ENCODE measurements at places on chromosomes 16 and 17.

GRCh38 chr17:69870751-69871199 is 204.2 kb upstream of the KCNJ16 start:
- peak; percentile 71 for DNase-seq

- no peak for DNase-seq
These were observed 112.3 kb upstream of the PMFBP1 start for GRCh38 chr16:72284042-72284789.

DNA sequence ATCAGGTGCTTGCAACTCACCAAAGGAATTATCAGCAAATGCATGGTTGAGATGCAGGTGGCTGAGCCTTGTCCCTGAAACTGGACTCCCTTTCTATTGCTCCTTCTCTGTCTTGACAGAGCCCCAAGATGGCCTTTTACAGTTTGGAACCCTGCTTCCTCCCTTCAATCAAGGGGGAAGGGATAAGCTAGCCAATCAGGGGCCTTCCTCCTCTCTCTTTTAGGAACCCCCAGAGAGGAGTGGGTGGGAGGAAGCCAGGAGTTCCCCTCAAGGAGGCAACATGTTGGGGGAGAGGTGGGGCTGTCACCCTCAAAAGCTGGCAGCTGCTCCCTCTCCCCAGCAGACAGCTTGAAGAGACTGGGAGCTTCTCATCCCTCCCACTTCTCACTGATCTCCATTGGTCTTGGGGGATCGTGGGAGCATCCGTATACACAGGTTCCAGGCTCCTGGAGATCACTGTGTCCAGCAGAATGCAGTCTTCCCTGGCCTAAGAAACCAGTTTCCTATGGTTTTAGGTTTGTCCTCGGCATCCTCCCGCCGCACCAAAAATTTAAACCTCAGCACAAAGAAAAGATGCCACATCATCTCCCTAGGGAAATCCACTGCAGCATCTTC is 7.2 kb downstream of the RASL10B start:
- DNase-seq = no peak

DNA sequence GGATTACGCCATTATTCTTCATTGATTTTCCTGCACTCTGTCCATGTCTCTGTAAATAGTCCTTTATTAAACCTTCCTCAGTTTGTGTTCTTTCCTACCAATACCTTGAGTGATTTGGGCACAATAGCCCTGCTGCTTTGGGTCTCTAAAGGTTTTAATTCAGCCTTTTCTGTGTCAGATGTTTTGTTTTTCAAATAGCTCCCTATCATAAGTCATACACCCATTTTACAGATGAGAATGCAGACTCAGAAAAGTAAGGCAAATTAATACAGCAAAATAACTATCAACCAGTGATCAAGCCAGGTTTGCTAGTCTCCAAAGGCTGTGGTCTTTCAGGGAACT is 25.0 kb upstream of the KPNB1 start:
- no peak for DNase-seq

DNA sequence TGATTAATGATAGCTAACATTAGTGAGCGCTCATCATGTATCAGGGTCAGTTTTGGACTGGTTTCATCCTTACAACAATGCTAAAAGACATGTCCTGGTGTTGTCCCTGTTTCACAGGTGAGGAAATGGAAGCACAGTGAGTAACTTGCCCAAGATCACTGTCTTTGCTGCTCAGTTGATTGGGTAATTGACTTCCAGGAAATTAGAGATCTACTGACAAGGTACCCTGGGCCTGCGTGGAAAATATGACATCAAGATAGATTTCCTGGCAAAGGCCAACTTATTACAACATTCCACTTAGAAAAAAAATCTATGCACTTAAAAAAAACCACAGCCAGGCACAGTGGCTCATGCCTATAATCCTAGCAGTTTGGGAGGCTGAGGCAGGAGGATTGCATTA is 96.3 kb downstream of the CYLD start:
- no peak for DNase-seq

- no peak for DNase-seq
These were observed 131.9 kb downstream of the NPIPB5 start for GRCh38 chr16:22642416-22643088.

- no peak for DNase-seq
These were observed 5.9 kb upstream of the ARMC7 start for GRCh38 chr17:75103601-75104554.

- DNase-seq = no peak
These were observed 8.6 kb upstream of the TEX19 start for GRCh38 chr17:82350182-82351030.

GRCh38 chr16:82182266-82183003 is 12.4 kb upstream of the MPHOSPH6 start:
- DNase-seq = no peak

- DNase-seq = peak; percentile 86
These were observed 33.9 kb upstream of the CLEC18B start for GRCh38 chr16:74455213-74455612.

GRCh38 chr16:19578378-19578971 is 23.0 kb downstream of the VPS35L start:
- peak; percentile 58 for DNase-seq

GRCh38 chr17:33137426-33137825 is 145.8 kb downstream of the SPACA3 start:
- DNase-seq = no peak

- peak; percentile 55 for DNase-seq
These were observed 36.2 kb downstream of the RGS9 start for GRCh38 chr17:65173284-65173793.

GRCh38 chr17:4162775-4163466 is 19.9 kb downstream of the CYB5D2 start:
- DNase-seq = no peak

GRCh38 chr17:70310221-70310672 is 140.9 kb downstream of the KCNJ2 start:
- DNase-seq = peak; percentile 74

GRCh38 chr16:75081179-75081859 is 35.3 kb downstream of the LDHD start:
- DNase-seq = no peak

DNA sequence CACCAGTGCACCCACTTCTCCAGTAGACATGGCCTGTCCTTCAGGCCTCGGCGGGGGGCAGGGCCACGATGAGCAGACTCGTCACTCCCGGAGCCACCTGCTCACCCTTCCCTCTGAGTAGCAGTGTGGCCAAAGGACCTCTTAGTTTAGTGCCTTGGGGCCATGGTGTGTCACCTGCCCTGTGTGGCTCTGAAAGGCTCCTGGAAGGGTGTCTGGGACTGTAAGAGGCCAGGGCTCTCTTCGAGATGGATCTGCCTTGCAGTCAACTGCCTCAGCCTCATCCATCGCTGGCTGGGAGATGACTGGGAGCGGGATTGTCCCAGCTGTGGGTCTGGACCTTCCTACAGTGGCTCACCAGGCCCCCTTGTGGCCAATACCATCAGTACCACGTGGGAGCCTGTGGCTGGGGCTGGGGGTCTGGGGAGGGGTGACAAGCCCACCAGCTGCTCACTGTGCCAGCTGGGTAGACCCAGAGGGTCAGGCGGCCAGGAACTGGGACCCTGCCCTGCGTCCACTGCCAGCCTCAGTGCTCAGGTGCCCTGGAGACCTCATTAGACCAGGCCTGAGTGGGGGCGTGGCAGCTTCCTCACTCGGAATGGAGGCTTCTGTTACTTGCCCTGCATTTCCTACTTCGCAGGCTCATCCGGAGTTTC is 133.4 kb downstream of the OR1D5 start:
- no peak for DNase-seq

GRCh38 chr17:17354560-17355349 is 51.6 kb downstream of the NT5M start:
- DNase-seq = peak; percentile 60

DNA sequence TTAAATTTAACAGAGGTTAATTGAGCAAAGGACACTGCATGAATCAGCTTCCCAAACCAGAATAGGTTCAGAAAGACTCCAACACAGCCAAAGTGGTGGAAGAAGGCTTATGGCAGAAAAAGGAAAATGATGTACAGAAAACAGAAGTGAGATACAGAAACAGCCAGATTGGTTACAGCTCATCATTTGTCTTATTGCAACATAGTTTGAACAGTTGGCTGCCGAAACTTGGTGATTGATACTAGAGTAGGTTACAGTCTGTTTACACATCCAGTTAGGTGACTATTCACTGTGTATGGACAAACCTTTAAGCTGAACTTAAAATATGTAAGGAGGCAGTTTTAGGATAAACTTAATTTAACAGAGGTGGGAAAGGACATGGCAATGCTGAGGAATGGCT is 18.3 kb downstream of the TMEM100 start:
- DNase-seq = no peak

- peak; percentile 81 for DNase-seq
These were observed 23.4 kb upstream of the METRNL start for GRCh38 chr17:83055911-83056582.

GRCh38 chr17:27904534-27905446 is 11.6 kb upstream of the LYRM9 start:
- DNase-seq = no peak

DNA sequence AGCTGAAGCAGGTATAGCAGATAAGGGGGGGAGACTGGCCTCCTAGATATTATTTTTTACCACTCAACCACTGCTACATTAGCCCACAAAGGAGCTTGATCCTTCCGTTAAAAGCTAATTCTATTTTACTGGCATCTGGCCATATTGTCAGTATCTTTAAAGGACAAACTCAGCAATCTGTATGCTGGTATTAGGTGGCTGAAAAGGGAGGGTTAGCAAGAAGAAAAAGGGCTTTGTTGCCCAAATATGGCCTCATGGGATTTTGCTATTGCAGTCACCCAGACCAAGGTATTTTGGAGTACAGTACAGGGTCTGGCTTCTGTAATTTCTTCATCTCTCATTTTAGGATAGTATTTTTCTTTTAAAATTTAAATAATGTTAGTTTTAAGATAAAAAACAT is 14.4 kb downstream of the RFWD3 start:
- no peak for DNase-seq

GRCh38 chr17:57152967-57153528 is 68.0 kb downstream of the AKAP1 start:
- DNase-seq = no peak

- DNase-seq = no peak
These were observed 23.6 kb upstream of the ENPP7 start for GRCh38 chr17:79706931-79707850.

DNA sequence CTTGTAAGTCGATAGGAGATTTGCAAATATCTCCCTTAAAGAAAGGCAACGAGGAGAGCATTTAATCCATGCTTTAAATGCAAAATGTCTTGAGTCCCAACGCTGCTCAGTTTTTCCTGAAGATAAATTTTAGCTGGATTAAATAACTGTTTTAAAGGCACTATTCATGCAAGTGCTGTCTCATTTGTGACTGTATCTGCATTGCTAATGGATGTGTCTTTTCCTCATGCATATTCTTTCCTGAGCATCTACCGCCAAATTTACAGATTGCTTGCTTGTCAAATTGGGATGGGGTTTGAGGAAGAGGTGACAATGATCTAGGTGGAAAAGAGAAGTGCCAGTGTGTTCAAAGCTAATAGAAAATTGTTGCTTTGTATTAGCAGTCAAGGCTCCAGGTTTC is 106.9 kb downstream of the RBFOX1 start:
- DNase-seq = no peak

DNA sequence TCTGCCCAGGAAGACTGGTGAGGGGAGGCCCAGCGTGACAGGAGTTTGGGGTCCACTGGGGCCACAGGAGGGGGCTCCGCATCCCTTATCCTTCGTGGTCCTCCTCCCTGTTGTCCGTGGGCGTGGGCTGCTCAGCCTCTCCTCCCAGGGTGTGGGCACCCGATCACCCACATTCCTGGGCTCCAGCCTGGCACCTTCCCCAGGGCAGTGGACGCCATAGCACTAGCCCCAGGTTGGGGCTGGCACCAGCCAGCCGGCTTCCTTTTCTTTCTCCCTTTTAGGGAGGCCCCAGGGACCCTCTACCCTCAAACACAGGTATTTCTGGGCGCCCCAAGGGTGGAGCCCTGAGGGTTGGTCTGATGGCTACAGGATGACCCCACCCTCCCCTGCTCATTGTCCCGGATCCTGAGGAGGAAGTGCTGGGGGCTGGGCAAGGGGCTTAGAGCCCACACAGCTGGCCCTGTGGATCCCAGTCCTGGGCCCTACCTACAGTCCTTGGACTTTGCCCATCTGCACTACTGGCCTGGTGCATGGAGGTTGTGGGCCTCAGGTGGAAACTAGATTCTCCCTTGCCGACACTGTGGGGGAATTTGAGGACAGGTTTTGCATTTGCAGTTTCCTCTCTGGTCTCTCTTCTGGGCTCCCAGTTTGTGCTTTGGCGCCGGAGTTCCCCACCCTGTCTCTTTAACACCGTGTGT is 1.1 kb downstream of the KIF1C start:
- DNase-seq = no peak

DNA sequence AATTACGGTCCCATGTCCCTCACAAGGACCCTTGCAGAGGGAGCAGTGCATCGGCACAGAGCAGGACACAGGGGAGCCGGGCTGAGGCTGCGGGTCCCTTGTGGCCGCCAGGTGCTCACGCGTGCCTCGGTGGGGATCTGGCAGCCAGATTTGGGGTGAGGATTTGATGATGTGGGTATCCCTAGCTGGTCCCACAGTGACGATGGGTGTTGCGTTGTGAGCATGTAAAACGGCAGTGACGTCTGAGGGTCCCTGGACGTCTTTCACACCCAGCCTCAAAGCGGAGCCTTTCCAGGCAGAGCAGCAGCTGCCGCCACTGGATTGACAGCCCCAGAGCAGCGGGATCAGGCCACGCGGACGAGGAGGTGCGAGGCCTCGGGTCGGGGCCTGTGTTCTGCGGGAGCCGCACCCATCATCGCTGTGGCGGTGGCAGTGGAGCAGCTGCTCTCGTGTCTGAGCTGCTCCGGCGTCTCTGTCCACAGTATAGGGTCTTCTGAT is 54.6 kb downstream of the WDR45B start:
- DNase-seq = no peak

DNA sequence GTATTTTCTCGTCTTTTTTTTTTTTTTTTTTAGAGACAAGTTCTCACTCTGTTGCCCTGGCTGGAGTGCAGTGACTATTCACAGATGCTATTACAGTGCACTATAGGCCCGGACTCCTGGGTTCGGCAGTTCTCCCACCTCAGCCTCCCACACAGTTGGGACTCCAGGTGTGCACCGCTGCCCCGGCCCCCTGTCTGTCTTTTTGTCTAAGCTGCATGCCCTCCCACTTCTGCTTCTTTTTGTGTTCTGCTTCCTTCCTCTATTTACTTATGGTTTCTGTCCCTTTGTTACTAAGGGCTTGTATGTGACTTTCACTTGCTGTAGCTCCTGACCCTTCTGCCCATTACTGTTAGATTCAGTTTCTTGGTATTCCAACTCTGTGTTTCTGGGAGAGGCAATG is 20.5 kb downstream of the SLC7A6 start:
- DNase-seq = no peak

- DNase-seq = peak; percentile 32
These were observed at the start of the genes CCDC78 and HAGHL for GRCh38 chr16:726438-727290. CCDC78 (minus strand) TSS chr16:726443; CDS start chr16:726367, 76 bp downstream. HAGHL (plus strand) TSS chr16:727106; CDS start chr16:727510, 404 bp downstream.
